ENCODE measurements at places on chromosomes 3 and 15.

DNA sequence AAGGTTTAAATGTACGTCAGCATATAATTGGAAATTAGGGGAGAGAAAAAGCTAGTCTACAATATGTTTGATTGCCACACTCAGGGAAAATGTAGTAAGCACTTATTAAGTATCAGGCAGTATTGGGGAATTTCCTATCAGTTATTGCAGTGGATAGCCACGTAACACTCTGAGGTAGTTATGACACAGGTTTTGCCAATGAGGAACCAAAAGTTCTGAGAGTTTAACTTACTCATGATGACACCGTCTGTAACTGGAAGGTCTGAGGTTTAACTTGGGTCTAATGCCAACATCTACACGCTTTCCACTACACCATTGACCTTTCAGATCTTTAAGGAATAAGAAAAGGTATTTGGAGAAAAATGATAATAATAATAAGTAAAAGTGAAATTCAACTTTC lies 89.5 kb downstream of the ZMAT3 start:
- H3K27ac ChIP-seq, result no peak overlapping the region
- no peak overlapping the region for H3K4me3 ChIP-seq
- H3K27me3 ChIP-seq, result no peaks in the 10 kb centered on the region
- DNase-seq, result no peak

DNA sequence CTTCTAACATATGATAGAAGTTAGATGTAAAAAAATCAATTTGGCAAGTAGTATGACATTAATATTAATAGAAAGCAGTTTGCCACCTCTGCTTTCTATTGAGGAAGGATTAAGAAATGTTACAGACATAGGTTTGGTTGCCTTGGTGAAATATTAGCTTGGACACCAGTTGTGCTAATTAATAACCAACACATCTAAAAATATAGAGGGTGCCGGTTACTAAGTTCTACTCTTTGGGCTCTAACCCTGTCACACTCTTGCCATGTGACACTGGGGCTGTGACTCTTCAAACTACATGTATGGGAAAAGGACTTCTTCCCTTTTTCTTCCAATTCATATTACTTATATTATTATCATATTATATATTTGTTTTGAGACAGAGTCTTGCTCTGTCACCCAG lies 64.4 kb downstream of the TRIM71 start:
- no peak for DNase-seq
- no peak overlapping the region for H3K4me3 ChIP-seq
- H3K4me1 ChIP-seq, result peaks cover 14% of the 10 kb centered on the region
- H3K27me3 ChIP-seq, result peaks cover 14% of the 10 kb centered on the region

DNA sequence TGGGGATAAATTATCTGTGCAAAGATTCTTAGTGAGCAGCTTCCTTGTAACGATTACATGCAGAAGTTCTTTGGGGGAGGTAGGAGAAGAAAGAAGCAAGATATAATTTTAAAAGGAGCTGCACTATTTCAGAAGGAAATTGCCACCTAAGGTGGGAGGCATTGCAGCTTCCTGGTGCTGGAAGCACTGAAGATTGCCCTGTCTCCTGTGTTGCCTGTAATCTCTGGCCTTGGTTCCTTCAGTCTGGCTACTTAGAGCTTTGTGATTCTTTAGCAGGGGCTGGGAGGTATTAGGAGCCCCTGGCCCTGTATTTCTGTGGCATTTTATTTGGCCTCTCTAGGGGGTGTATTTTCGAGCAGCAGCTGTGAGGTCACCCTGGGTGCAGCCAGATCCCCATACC lies 35.5 kb downstream of the CACNA2D3 start:
- no peak overlapping the region for H3K4me3 ChIP-seq
- H3K27ac ChIP-seq, result no peak overlapping the region
- H3K27me3 ChIP-seq, result no peaks in the 10 kb centered on the region
- no peak for DNase-seq

DNA sequence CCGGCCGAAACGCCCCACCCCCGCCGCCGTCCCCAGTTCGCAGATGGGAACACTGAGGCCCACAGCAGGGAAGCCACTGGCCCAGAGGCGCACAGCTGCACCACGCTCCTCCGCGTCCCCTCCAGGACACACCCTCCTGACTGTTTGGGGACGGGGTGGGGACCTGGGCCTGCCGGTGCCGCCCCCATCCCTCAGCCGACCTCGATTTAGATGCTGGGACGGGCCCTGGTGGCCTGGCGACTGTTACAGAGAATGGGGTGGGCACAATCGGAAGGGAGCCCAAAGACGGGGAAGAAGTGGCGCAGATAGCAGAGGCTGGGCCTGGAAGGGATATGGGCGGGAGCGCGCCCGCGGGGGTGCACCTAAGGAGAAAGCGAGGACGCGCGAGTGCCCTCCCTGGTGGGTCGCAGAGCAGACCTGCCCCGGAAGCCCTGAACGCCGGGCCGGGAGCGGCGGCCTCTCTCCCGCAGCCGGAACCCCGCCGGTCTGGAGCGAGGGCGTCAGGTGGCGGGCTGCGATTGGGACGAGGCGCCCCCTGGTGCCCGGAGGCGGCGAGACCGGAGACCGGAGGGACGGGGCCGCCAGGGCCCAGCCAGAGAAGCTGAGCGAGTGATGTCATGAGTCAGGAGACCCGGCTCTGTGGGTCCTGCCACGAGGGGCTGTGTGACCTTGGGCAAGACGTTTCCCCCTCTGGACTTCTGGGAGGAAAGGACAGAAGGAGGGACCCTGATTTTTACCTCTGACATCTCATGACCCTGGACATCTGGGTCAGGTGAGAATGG lies 78.4 kb downstream of the IQSEC1 start:
- peaks cover 2% of the 10 kb centered on the region for H3K36me3 ChIP-seq
- DNase-seq, result peak; percentile 84
- H3K27me3 ChIP-seq, result no peaks in the 10 kb centered on the region
- H3K4me3 ChIP-seq, result peak overlapping the region; percentile 98
- H3K4me1 ChIP-seq, result peaks cover 54% of the 10 kb centered on the region
- peak overlapping the region; percentile 90 for H3K27ac ChIP-seq

DNA sequence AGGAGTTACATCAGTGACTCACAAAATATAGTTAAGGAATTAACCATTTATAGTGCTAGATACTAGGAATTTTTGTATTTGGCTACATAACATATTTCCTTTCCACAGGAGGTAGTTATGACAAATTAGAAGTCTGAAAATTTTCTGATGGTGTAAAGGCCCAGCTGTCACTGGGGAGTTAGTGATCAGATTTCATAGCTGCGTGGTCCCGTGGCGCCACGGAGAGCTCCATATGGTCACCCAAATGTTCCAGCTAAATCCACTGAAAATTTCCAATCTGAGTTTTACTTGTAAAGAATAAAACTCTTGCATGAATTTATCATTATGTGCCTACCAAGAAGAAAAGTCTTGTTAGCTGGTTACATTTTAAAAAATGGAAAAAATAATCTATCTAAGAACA lies 368.9 kb upstream of the PLSCR5 start:
- H3K27me3 ChIP-seq, result no peaks in the 10 kb centered on the region
- no peaks in the 10 kb centered on the region for H3K36me3 ChIP-seq
- no peak overlapping the region for H3K4me3 ChIP-seq
- DNase-seq, result no peak
- H3K27ac ChIP-seq, result no peak overlapping the region

GRCh38 chr15:55468321-55468720 lies 39.7 kb downstream of the DNAAF4 start:
- no peak overlapping the region for H3K27ac ChIP-seq
- H3K4me3 ChIP-seq, result no peak overlapping the region
- no peak for DNase-seq
- no peaks in the 10 kb centered on the region for H3K27me3 ChIP-seq
- no peaks in the 10 kb centered on the region for H3K36me3 ChIP-seq
- H3K4me1 ChIP-seq, result no peaks in the 10 kb centered on the region

DNA sequence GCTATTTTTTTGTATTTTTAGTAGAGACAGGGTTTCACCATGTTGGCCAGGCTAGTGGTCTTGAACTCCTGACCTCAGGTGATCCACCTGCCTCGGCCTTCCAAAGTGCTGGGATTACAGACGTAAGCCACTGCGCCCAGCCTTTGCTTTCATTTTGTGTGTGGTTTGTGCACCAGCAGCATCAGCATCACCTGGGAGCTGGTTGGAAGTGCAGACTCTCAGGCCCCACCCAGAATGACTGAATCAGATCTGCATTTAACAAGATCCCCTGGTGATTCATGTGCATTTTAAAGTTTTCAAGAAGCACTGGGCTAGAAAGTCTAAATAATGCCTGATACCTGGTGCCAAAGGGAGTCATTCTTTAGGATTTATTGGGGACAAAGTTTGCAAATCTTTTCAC lies 73.4 kb upstream of the BNIP2 start:
- H3K27me3 ChIP-seq, result peaks cover 12% of the 10 kb centered on the region
- no peak overlapping the region for H3K27ac ChIP-seq
- H3K36me3 ChIP-seq, result no peaks in the 10 kb centered on the region
- peaks cover 7% of the 10 kb centered on the region for H3K4me1 ChIP-seq

DNA sequence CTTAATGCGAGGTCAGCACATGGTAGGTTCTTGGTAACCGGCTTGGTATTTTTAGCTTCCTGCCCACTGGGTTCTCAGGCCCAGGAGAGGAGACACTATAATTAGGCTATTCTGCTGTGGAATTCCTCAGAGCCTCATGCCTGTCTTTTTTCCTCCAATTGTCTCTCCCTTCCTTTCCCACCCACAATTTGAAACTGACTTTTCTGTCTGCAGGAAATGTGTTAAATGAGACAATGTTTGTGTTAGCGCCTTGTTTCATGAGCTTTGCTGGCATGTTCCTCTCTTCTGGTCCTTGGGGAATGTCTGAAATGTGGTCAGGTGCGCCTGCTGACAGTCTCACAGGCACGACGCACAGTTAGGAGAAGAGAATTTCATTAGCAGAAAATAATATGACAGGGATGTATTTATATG lies 223.6 kb upstream of the CTNNB1 start:
- no peak overlapping the region for H3K27ac ChIP-seq
- peaks cover 41% of the 10 kb centered on the region for H3K27me3 ChIP-seq
- H3K4me1 ChIP-seq, result peaks cover 14% of the 10 kb centered on the region
- H3K4me3 ChIP-seq, result no peak overlapping the region
- no peak for DNase-seq

DNA sequence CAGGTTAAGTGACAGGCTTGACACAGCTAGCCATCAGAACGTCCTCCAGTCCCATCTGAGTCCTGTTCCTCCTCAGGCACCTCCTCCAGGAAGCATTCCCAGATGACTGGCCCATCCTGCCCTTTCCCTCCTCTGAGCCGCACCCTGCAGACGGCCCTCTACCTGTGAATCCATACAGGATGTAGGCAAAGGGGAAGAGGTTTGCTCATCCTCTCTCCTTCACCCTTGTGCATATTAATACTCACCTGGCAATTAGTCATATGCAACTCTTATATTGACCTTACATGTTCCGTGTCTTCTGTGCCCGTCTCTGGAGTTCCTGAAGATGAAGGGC lies 61.9 kb downstream of the SMAD3 start:
- H3K27ac ChIP-seq, result peak overlapping the region; percentile 89
- H3K27me3 ChIP-seq, result no peaks in the 10 kb centered on the region
- DNase-seq, result no peak
- H3K4me1 ChIP-seq, result peaks cover 57% of the 10 kb centered on the region

DNA sequence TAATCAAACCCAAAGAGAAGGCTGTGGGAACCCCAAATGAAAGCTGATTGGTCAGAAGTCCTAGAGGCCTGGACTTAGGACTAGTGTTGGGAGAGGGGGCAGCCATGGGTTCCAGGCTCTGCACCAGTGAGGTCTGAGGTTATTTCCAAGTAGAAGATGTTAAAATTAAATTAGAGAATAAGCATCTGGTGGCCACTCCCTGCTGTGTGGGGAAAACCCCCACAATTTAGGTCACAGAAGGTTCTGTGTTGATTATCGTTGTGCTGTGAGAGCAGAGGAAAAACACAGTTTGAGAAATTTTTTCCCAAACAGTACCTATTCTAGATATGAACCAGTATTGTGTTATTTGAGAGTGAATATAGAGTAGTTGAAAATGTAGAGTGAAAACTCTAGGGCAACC lies 53.9 kb upstream of the NSMCE3 start:
- no peaks in the 10 kb centered on the region for H3K27me3 ChIP-seq
- H3K27ac ChIP-seq, result no peak overlapping the region
- no peak overlapping the region for H3K4me3 ChIP-seq
- DNase-seq, result no peak

- peaks cover 5% of the 10 kb centered on the region for H3K4me1 ChIP-seq
- H3K27me3 ChIP-seq, result peaks cover 32% of the 10 kb centered on the region
- no peak overlapping the region for H3K4me3 ChIP-seq
- no peak for DNase-seq
- H3K36me3 ChIP-seq, result peaks cover 3% of the 10 kb centered on the region
Measured at GRCh38 chr15:89801471-89802195, 13.0 kb downstream of the ANPEP start.

DNA sequence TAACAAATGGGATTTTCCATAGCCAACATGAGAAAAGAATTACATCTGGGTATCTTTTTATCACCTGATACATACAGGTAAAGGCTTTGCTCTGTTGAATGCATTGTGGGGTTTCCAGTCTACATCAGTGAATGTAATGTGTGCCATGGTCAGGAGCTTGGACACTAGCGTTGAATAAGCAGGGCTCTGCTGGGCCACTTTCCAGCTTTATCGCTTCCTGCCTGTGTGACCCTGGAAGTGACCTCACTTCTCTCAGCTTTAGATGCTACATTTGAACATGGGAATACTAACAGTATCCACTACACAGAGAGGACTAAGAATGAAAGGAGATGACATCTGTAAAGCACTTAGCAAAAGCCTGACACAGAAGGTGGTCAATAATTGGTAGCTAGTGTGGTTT lies 40.1 kb downstream of the TTC23 start:
- no peaks in the 10 kb centered on the region for H3K4me1 ChIP-seq
- H3K36me3 ChIP-seq, result peaks cover 2% of the 10 kb centered on the region

DNA sequence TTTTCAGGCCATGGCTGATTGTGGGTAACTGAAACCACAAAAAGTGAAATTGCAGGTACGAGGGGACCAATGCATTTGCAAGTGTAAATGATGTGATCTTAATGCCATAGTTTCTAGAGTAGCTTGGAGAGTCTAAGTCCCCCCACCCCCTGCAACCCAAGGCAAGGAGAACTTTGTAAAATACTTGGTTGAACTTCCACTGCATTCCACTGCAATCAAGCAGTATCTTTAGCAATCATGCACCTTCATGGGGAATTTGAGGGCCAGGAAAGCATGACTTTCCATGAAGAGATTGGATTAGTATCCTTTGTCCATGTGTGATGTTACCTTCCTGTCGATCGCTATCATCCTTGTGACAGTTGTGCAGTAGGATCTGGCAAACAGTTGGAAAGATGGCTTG lies 11.4 kb upstream of the CYP8B1 start:
- peaks cover 2% of the 10 kb centered on the region for H3K4me1 ChIP-seq
- peaks cover 46% of the 10 kb centered on the region for H3K27me3 ChIP-seq
- H3K4me3 ChIP-seq, result no peak overlapping the region
- no peak overlapping the region for H3K27ac ChIP-seq
- no peak for DNase-seq
- peaks cover 6% of the 10 kb centered on the region for H3K36me3 ChIP-seq

DNA sequence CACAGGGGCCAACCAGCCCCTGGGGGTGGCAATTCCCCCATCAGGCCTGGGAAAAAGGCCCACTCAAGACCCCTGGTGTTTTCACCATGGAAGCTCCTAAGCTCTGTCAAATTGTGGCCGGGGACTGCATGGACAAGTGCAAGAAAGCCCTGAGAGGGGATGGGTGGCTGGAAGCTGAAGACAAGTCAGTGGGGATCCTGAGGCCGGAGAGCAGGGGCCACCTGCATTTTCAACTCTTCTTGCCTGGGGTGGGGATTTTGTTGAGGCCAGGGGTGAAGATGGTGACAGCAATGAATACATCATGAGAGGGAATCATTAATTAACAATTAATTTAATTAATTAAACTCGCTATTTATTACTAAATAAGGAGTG lies 33.9 kb downstream of the FEM1B start:
- peaks cover under 1% of the 10 kb centered on the region for H3K36me3 ChIP-seq
- H3K4me1 ChIP-seq, result peaks cover 6% of the 10 kb centered on the region
- H3K4me3 ChIP-seq, result no peak overlapping the region

GRCh38 chr15:87269566-87269965 lies 987.0 kb downstream of the NTRK3 start:
- DNase-seq, result no peak
- H3K27me3 ChIP-seq, result no peaks in the 10 kb centered on the region
- no peak overlapping the region for H3K4me3 ChIP-seq
- no peak overlapping the region for H3K27ac ChIP-seq

Data from T-helper 17 cell (primary cell).